Activated CD4-positive, alpha-beta T cell treated with anti-CD3 and anti-CD28 coated beads for 48 hours (primary cell): ENCODE measurements at places on chromosomes 7 and 10.

GRCh38 chr10:75403144-75403938 is 1.8 kb upstream of the ZNF503 start:
- DNase-seq, result no peak

DNA sequence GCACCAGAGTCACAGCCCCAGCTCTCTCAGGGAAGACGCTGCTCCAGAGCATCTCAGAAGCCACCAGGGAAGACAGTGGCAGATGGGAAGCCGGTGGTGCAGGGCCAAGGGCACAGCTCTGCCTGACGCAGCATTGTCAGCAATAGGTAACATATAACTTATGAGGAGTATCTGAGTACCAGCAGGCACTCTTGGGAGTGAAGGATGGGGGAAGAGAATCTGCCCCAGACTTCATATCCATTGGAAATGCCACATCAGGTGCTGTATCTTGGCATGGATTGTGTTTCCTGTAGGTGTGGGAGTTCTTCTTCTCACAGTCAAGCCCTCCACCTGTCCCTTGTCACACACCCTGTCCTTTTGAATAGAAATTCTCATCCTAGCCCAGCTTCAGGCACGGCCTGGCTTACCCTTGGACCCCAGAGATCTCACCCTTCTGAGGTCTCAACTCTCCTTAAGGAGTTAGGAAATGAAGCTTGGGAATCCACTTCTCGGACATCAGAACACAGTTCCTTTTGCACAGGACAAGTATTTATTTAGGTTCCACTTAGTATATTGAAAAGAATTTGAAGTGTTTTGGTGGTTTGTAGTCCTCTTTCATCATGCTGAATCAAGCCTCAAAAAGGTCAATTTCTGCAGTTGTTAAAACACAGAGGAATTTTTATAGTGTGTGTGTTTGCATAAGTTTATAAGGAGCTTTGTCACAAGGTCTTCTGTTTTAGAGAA is 9.9 kb downstream of the EPDR1 start:
- DNase-seq, result no peak

GRCh38 chr10:113128450-113129070 is 178.5 kb downstream of the TCF7L2 start:
- DNase-seq, result no peak

- DNase-seq, result no peak
Observed at GRCh38 chr7:28277364-28277763, 96.8 kb upstream of the JAZF1 start.

- DNase-seq, result no peak
Observed at GRCh38 chr10:95837356-95837776, 70.4 kb upstream of the CC2D2B start.
